Stimulated activated memory B cell treated with anti-CD40 and anti-IgM and Interleukin-4, amounts not matched to agents 10 μg/mL and 1 μg/mL and 100 μg/mL, for 72 hours (primary cell): ENCODE measurements at places on chromosomes 1 and 21.

DNA sequence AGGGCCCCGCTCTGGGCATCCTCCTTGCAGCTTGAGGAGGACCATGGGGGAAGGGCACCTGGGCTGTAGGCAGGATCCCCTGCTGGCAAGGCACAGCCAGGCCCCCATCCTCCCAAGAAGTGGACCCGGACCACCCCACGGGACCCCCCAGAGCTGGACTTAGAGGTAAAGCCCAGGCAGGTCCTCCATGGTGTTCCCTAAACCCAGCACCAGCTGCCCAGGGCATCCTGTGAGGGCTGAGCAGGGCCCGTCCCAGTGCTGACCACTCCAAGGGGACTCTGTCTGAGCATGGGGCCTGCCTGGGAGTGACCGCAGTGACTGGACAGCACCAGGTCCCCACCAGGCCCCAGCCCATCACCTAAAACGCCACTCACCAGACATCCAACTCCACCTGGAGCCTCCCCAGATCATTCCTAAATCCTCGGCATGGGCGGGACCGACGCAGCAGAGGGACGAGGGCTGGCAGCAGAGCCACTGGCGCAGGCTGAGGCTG lies 21.3 kb downstream of the COL6A2 start:
- ATAC-seq: no peak

DNA sequence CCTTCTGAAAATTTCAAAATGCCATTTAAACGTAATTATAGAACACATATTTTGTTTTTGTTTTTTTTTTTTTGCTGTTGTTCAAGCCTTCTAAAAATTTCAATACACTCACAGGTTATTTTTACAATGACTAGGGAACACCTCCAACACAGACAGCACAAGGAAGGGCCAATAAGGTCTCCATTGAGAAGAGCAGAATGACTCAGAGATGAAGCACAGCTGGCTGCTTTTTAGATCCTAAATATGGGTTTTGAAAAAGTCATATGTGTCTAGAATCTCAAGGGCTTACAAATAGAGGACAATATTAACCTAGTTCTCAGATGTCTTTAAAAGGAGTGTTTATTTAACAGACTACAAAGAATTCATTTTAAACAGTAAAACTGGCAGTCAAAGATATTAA lies 104.6 kb downstream of the NEGR1 start:
- no peak for ATAC-seq

DNA sequence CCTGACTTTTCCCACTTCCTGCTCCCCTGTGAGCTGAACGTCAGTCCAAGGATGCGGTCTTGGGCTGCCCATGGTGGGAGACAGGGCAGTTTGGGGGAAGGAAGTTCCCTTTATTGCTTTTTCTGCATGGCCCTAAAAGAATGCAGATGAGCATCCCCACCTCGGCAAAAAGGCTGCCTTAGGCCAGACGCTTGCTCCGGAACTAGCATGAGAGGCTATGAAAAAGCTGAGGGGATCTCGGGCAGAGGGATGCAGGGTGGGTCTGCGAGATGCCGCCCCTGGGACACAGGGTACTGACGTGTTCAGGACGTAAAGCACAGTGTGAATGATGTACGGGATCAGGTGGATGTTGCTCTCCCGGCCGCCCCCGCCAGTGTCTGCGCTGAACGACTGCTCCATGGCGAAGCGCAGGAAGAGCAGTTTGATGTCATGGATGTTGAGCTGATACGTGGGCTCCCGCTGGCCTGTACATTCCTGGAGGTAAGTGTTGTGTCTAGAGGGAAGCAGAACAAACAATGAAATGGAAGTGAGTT lies 125.8 kb downstream of the UBR4 start:
- no peak for ATAC-seq

DNA sequence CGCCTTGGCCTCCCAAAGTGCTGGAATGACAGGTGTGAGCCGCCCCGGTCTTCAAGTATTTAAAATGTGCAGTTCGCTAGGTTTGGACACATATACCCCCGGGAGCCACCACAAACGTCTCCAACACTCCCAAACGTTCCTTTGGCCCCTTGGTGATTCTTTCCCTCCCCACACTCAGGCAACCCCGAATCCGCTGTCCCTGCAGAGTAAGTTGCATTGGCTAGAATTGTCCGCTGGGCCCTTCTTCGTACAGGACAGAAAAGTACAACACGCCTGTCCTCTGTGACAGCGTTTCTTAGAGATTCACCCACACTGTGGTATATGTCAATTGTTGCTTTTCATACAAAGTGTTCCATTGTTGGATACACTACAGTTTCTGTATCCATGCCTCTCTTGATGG lies 3.2 kb upstream of the PERM1 start:
- no peak for ATAC-seq

- no peak for ATAC-seq
These were observed 27.2 kb downstream of the RNF11 start for GRCh38 chr1:51263147-51263877.

GRCh38 chr1:151918819-151919610 lies 9.7 kb upstream of the THEM4 start:
- ATAC-seq: no peak

DNA sequence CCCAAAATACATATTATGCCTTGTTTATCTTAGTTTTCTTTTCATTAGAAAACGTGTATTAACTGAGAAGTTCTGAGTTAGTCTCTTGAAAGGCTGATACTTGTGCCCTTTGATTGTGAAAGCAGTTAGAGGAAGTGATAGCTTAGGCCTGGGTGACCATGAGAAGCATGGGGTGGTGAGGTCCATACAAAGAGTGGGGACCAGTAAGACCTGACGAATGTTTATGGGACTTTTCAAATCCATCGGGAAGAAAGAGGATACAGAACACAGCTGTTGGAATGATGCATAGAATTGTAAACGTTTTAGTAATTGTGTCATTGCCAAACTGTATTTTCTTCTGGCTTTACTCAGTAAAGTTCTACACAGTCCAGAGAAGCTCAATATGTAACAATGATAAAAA lies 259.8 kb downstream of the LMO4 start:
- ATAC-seq: peak; percentile 92

DNA sequence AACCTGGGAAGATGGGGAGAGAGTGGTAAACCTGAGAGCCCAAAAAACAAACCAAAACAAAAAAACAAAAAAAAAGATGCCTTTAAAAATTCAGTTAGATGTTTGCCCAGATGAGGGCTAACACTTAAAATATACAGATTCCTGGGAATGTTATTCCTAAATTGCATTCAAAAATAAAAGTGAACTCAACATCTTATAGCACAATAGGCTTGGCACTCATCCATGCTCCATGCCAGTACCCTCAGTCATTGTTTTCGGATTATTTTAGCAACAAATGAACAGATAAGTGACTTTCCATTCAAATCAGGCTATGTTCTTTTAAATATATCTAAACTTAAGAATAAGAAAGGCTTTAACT lies 3.7 kb downstream of the ATP1A1 start:
- ATAC-seq: no peak

GRCh38 chr1:158179301-158180041 lies 1.2 kb upstream of the CD1D start:
- peak; percentile 92 for ATAC-seq

GRCh38 chr1:167856711-167857418 lies 57.1 kb downstream of the ADCY10 start:
- no peak for ATAC-seq

DNA sequence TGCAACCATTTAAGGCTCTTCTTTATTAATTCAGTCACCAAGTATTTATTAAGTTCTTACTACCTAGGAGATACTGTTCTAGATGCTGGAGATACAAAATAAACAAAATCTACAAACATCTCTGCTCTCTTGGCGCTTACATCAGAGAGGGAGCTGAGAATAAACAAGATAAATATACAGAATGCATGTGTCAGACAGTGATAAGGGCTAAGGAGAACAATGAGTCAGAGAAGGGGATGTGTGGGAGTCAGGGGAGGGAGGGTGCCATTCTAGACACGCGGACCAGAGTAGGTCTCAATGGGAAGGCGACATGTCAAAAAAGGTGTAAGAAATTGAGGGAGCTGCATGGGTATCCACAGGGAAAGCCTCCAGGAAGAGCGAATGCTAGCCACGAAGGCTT lies 393.2 kb downstream of the RWDD3 start:
- ATAC-seq: no peak

DNA sequence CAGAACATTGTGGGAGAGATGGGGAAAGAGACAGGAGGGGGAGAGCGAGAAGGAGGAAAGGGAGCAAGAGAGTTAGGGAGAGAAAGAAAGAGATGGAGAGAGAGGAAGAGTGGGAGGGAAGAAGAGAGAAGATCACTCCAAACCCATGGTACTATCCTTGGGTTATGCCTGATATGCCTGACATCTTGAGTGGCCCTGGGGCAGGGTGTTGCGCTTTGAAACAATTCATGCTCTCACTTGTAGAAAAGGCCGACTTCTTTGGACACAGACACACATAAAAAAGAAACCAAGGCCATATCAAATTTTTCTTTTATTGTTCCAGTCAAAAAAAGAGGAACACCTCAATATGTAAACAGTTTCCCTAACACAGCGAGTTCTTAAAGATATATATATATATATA lies 240.5 kb downstream of the DYRK1A start:
- no peak for ATAC-seq

DNA sequence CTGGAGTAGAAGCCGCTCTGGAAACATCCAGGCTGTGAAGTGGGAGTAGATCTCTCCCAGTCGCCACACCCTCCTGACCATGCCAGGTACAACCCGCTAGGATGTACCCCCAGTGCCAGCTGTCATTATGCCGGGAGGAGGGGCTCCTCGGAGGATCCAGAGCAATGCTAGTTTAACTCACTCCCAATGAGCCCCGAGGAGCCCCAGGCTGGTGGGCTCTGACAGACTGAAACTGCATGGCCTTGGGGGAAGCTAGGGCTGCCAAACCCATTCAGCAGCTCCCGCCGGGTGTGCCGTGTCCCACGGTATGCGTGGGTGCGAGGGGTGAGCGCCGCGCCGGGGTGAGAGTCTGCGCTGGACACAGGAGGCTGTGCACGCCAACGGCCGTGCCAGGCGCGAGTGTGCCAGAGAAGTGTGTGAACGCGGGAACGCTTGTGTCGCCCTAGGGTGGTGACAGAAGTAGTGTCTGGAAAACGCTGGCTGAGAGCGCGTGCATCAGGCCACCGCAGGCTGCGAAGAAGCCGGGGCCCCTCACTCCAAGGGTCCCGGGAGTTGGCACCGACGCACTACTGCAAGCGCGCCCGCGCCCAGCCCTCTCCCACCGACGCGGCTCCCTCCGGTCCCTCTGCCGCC lies 177.1 kb upstream of the EDN2 start:
- ATAC-seq: peak; percentile 17

DNA sequence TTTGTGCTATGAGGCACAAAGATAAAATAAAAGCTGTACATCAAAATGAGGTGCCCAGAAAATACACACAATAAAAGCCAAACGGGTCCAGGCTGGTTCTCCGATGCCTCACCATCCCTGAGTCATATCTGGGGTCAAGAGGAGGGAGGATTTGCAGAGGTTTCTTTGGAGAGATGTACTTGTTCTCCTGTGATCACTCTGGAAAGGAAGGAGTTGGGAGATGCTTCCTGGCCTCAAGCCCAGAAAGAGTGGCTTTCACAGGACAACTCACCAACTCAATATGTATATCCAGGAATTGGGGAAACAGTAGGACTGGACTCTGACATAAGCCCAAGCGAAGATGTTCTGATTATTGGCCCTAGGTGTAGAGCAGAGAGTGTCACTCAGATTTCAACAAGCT lies 51.9 kb downstream of the DIPK1A start:
- ATAC-seq: no peak

DNA sequence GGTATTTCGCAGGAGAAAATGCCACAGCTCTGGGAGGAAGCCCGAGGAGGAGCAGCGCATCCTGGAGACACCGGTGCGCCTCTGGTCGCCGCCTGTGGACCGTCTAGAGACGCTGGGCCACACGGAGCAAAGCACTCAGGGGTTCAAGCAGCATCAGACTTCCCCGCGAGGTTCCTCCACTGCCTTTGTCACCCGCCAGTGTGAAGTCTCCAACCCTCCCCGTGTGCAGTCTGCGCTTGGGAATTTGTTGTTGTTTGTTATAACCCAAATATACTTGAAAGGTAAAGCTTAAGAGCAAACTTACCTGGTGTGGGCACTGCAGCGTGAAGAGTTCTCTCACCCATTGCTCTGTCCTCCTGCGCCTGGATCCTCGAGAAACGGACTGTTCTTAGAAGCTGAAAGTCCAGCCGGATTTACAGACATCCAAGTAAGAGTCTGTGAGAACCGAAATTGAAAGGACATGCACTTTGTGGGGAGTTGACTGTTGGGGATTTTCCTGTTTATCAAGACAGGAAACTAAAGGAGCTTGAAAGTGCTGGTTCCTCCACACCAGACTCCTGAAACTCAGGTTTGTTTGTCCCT lies at the start of gene GBP4:
Gene GBP4, minus strand, starts transcription at position 452 of the 582 bp plus-strand sequence. Its CDS starts 108 bp downstream, at position 344.
- peak; percentile 61 for ATAC-seq

GRCh38 chr1:52345252-52345651 lies 20.8 kb downstream of the CC2D1B start:
- ATAC-seq: no peak

- ATAC-seq: no peak
These were observed 78.9 kb downstream of the CLEC20A start for GRCh38 chr1:178417858-178418257.

DNA sequence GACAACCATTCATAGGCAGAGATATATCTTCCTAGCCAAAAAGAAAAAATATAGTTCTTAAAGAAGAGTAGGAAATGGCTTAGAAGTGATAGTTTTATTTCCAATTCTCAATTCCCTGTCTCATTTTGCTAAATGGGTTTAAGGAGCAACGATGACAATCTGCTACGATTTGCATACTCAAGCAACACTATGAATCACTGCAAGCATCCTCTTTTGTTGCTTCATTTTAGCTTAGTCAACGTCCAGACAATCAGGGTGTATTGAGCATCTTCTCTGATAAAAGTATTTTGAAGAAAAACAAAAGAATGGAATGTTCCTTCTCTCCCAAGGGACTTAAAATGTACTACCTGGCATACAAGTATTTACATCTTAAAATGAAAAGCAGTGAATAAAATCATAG lies 80.6 kb downstream of the RGS7 start:
- ATAC-seq: no peak

- no peak for ATAC-seq
These were observed 1.1 kb upstream of the LMNA start for GRCh38 chr1:156113282-156113950.

GRCh38 chr1:220189750-220190347 lies 82.4 kb downstream of the RAB3GAP2 start:
- no peak for ATAC-seq
